CD4-positive, alpha-beta T cell treated with Interleukin-12 subunit alpha and Interleukin-12 subunit beta, for 1 hour (primary cell): ENCODE measurements at places on chromosomes 16 and 17.

- no peak for DNase-seq
Observed at GRCh38 chr16:17970816-17971331, 365.7 kb downstream of the NPIPA8 start.

DNA sequence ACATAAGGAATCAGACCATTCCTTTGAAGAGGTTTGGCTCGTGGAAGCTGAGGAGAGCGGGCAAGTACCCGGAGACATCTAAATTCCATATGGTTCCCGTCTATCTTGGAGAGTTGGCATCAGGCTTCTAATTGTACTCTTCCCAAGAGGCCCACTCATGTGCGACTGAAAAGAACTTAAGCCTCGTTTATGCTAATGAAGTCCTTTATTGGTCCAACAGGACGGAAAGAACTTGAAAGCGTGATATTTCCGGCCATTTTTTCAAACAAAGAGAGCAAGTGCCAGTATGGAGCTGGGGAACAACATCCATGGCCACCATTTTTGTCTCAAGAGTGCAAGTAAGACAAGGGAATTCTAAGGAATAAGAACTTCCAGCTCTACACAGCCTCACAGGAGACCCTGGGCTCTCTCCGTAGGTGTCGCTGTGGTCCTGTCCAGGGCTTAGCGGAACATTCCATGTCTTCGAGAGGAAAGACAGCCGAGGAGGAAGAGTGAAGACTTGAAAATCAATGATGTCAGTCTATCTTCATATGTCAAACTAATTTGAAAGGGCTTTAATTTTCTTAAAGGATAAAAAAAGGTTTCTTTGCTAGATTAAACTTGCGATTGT lies 566.0 kb upstream of the PSMD7 start:
- DNase-seq = no peak

DNA sequence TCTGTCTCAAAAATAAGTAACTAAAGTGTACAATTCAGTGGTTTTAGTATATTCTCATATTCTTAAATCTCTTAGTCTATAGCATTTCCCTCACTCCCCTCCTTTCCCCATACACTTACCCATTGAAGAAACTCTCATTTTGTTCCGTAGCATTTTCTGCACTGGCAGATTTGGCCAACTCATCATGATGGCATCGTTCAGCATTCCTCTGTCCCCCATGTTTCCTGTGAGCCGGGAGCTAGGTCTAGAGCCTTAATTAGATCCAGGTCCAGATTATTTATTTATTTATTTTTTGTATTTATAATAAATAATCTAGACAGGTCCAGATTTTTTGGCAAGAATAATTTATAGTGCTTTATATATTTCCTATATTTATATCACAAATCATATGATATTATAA lies 31.0 kb downstream of the HEATR3 start:
- no peak for DNase-seq

DNA sequence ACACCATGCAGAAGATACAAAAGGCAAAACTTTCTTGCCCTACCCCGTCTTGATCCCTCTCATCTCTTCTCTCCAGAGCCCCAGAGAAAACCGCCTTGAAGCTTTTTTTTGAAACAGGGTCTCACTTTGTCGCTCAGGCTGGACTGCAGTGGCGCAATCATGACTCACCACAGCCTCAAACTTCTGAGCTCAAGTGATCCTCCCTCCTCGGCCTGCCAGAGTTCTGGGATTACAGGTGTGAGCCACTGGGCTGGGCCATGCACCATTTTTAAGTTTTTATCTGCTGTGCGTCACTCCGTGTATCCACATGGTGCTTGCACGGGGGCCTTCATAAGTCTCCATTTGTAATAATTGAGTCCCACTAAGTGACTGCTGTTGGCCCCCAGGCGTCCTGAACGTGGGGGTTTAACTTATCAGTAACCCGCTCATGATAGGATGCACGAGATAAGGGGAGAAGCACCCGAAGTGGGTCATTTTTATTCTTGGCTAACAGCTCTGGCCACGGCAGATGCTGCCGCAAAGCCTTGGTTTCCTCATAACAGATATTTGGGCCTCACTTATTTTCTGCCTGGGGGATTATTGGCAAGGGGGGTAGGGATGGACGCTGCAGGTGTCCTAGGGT lies 8.6 kb downstream of the DNAH17 start:
- no peak for DNase-seq

DNA sequence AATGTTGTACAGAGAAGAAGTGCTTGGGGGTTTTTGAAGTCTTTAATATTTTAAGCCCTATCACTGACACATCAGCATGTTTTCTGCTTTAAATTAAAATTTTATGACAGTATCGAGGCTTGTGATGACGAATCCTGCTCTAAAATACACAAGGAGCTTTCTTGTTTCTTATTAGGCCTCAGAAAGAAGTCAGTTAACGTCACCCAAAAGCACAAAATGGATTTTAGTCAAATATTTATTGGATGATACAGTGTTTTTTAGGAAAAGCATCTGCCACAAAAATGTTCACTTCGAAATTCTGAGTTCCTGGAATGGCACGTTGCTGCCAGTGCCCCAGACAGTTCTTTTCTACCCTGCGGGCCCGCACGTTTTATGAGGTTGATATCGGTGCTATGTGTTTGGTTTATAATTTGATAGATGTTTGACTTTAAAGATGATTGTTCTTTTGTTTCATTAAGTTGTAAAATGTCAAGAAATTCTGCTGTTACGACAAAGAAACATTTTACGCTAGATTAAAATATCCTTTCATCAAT lies 57.8 kb downstream of the HLF start:
- no peak for DNase-seq

GRCh38 chr17:49383060-49383459 lies 21.0 kb upstream of the ZNF652 start:
- DNase-seq = no peak

DNA sequence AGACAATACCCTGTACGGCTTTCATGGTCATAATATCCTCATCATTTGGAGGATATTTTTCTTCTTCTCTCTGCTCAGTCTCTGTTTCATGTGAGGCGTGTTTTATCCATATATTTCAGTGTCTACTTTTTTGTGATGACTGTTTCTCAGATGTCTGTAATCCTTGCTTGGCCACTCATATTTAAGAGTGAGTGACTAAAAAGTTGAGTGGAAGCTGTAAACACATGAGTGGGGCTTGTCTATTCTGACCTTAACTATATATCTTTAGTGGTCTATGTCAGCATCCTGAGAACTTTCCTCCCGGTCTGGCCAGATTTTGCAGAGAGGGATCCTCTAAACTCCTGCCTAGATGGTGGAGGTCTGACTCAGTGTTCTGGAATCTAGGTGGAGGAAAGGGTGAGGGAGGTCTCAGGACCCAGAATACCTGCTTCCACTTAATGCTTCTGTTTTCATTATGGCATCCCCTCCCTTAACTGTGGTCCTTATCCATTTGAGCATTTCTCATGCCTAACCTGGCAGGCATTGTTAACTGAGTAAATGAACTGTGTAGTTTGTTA lies 6.0 kb downstream of the DDX19B start:
- DNase-seq = no peak

GRCh38 chr16:57231821-57232350 lies 13.2 kb upstream of the ARL2BP start:
- DNase-seq = no peak

GRCh38 chr16:10100829-10101228 lies 81.4 kb downstream of the GRIN2A start:
- DNase-seq = no peak

GRCh38 chr16:85992359-85992758 lies 93.4 kb downstream of the IRF8 start:
- no peak for DNase-seq

DNA sequence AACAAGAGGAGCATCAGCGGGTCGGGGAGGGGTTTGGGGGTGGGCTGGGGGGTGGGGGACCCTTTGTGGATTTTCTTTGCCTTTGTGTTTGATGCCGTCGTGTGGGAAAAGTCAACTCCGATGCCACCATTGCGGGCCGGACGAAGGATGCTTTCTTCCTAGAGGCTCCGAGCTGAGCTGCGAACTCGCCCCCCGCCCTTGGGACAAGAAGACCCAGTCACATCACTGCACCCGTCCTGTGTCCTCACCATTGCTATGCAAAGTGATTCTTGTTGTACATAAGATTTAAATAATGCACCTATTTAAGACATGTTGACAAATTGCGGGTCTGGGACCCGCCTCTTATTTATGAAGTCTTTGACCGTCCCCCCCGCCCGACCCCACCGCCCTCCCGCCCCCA lies 69.0 kb upstream of the PLCG2 start:
- no peak for DNase-seq

GRCh38 chr17:58082341-58082869 lies 814 bp upstream of the DYNLL2 start:
- DNase-seq = no peak

DNA sequence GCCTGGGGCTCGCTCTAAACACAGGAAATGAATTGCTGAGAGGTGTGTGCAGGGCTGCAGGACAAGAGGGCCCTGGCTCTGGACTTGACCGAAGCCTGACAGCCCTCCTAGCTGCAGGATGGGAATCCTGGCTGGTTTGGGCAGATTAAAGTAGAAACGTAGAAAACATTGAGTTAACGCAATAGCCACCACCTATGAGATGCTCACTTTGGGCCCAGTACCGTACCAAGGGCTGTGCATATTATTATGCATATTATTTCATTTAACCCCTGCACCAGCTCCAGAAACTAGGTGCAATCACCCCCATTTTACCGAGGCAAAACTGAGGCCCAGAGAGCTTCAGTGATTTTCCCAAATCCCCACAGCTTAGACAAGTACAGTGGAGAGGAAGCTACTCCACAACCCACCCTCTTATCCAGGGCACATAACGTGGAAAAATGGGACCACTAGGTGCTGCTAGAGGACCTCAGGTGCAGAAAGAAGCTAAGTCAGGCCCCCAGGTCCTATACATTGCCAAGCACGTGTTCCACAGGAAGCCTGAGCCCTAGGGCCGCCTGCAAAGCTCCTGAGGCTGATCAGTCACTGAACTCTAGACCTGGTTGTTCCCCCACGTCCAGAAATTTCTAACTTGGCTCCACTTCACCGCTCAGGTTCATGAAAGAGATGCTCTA lies 79.2 kb downstream of the MYH11 start:
- DNase-seq = peak; percentile 6

GRCh38 chr16:68070249-68070730 lies 14.9 kb upstream of the NFATC3 start:
- peak; percentile 31 for DNase-seq

DNA sequence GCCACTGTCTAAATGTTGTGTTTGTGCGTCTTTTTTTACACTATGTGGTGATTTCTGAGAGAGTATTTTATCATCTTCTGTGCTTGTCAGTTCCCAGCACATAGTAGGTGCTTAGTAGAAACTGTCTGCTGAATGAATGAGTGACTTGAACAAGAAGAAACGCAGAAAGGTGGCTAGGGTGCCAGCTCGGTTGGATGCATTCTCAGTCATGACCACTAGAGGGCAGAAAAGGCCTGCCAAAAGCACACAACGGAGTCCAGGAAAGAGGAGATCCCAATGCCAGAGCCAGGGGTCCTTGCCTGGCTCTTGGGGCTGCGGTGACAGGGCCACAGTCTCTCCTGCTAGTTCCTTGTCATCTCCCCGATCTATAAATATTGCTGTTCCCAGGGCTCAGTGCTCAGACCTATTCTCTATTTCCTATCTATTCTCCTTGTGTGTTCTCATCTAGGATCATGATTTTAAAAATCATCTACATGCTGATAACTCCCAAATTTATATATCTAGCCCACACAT lies 57.3 kb upstream of the CCL1 start:
- peak; percentile 69 for DNase-seq
